Muscle of leg (tissue), 16 donors: ENCODE measurements at places on chromosomes 5 and 9.

- peak; percentile 86 for DNase-seq
Observed at GRCh38 chr9:137277329-137278041, at the start of gene TOR4A. TSS of gene TOR4A (plus strand) at chr9:137277726. CDS start at chr9:137278690, 964 bp downstream.

DNA sequence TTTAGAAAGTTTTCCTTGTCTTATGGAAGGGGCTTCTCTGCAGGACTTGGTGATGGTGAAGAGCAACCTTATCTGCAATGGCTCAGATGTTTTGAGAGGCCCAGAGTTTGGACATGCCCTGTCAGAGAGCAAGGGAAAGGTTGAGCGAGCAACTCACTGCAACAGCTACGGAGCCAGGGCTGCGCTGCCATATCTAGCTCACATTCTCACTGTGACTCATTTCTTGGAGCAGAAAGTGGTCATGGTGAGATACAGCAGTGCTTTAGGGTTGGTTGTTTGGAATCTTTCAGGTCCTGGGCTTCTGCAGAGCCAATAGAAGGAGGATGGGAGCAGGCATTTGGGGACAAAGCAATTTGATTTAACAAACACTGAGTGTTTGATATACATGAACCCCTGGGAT, 12.3 kb downstream of the GLRA1 start:
- DNase-seq = no peak

DNA sequence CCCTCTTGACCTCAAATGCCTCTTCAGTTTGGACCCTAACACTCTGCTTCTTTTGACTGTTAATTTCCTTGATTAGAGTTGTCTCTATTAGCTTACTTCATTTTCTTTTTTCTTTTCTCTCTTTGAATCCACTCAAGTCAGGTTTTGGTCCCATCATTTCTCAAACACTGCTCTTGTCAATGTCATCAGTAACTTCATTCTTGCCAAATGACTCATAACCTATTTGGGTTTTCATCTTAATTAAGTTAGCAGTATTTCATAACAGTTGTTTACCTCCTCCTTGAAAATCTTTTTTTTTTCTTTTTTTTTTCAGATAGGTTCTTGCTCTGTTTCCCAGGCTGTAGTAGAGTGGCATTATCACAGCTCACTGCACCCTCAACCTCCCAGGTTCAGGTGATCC, 119.6 kb downstream of the PARP8 start:
- DNase-seq = no peak

GRCh38 chr5:31251032-31251431, 57.5 kb downstream of the CDH6 start:
- DNase-seq = no peak

- DNase-seq = no peak
Observed at GRCh38 chr5:67286006-67286405, 89.4 kb upstream of the CD180 start.

GRCh38 chr9:1083325-1083913, 33.3 kb downstream of the DMRT2 start:
- DNase-seq = peak; percentile 83

DNA sequence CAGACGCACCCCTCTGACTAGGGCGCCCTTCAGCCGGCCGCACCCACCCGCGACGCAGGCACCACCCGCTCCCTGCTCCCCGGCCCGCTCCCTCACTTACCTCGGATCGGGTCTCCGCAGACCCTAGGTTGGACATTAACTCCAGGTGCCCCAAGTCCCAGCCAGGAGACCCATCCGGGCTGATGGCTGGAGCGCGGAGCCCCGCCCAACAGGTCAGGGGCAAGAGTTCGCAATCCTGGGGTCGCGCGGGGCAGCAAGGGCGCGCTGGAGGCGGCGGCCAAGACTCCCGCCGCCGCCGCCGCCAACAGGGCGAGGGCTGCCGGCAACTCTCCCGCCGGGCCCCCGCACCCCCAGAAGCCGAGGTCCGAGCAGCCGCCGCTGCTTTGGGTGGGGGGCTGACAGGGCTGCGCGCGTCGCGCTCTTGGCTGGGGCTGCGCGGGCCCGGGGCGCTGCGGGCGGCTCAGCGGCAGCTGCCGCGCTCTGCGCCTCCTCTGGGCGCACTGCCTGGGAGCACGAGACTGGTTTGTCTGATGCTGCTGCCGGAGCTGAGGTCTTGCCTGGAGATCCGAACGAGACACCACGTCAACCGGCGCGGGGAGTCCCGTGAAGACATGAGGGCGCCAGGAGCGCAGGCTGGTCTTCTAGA, at the start of gene GDNF:
TSS of gene GDNF (minus strand) at position 635 of the 646 bp plus-strand sequence. CDS start 5,245 bp downstream, outside the sequence.
- DNase-seq = peak; percentile 85
